ENCODE measurements at places on chromosomes 12 and 14.

- no peak for DNase-seq
Measured at GRCh38 chr12:66127650-66128049, 2.9 kb downstream of the LLPH start.

DNA sequence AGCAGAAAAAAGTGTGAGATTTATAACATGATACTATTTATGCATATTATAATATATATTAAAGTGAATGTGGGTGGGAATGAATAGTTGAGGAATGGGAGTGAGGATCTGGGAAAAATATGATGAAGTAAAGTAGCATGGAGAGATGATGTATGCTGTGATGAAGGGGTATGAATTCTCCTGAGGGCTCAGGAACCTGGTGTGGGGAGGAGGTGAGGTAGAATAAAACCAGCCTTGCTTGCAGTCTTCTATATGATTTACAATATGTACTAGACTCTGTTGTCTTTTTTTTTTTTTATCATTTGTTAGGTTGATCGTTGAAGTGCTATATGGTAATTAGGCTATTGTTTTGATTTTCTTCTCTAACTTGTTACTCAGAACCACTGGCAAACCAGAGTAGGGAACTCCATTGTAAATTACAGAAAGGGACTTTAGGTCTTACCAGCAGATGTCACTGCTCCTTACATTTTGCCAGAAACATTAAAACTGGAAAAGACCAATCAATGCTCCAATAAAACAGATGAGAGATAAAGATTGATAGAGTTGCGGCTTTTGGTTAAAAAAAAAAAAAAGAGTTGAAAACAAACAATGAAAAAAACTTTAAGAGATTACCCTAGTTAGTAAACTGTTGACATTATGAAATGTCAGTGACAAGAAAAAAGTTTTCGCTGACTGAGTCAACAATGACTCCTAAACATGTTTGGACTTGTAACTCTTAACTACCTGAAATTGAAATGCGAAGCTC is 39.9 kb downstream of the ATL1 start:
- peak; percentile 63 for DNase-seq

DNA sequence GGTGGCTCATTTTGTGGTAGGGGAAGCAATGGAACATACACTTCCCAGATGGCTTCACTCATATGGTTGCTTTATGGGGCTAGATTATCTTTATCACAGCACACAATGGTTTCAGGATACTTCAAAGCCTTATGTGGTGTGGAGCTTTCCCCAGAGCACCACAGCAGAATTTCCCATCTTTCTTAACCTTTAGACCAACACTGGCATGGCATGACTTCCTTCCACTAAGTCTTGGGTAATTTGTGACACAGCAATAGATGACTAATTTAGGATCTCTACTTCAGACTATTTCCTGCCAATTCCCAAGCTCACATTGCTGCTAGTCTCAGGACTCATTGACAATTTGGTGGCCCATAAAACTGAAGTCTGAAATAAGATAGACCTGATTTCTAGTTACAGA is 36.9 kb upstream of the DCN start:
- no peak for DNase-seq

GRCh38 chr14:66440801-66441200 is 45.4 kb upstream of the CCDC196 start:
- no peak for DNase-seq

- DNase-seq: no peak
Measured at GRCh38 chr14:79910086-79910485, 301.2 kb downstream of the DIO2 start.

GRCh38 chr12:115811045-115811444 is 466.4 kb downstream of the MED13L start:
- no peak for DNase-seq

GRCh38 chr12:61267474-61267873 is 992.7 kb upstream of the USP15 start:
- no peak for DNase-seq

GRCh38 chr12:122867691-122868461 is 28.0 kb downstream of the VPS37B start:
- no peak for DNase-seq

DNA sequence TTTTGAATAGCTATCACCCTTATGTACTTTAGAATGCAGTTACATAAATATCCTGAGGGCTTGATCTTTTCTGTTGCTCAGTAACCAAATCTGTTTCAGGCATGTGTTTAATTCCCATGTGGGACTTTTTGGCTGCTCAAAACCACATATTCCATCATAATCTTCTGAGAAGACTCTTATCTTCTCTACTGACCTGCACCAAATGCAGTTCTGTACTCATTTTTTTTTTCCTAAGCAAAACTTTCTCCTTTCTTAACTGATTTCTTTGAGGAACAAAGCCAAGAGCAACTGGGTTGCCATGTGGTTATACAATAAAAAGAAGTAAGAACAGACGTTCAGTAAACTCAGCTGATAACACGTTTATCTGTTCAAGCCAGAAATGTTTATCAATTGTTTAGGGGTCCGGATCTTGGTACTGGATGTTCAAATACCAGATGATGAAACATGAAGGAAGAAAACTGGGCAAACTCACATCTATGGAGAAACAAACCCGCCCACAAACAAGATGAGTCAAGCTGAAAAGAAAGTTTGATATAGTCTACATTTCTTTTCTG is 50.1 kb downstream of the TMEM132C start:
- no peak for DNase-seq

DNA sequence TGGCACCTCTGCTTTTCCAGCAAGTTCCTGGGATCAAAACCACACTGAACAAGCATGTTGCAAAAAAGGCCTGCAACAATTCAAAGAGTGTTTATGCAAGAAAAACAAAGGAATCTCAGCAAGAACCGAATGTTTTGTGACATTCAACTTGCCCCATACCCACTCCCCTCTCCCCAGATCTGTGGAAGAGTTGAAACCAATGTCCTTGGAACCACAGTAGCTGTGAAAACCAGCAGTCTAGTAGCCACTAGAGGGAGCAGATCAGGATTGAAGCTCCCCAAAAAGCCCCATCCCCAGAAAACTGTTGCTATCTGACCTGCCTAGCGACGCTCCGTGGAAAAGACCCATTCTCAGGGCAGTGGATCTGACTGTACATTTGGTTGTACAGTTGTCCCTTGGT is 27.1 kb downstream of the PRKAB1 start:
- DNase-seq: no peak

GRCh38 chr12:112892856-112893255 is 13.9 kb upstream of the OAS1 start:
- DNase-seq: no peak

GRCh38 chr14:61042220-61042619 is 61.2 kb downstream of the SLC38A6 start:
- DNase-seq: no peak

GRCh38 chr12:88063375-88063774 is 34.2 kb upstream of the C12orf50 start:
- DNase-seq: no peak

DNA sequence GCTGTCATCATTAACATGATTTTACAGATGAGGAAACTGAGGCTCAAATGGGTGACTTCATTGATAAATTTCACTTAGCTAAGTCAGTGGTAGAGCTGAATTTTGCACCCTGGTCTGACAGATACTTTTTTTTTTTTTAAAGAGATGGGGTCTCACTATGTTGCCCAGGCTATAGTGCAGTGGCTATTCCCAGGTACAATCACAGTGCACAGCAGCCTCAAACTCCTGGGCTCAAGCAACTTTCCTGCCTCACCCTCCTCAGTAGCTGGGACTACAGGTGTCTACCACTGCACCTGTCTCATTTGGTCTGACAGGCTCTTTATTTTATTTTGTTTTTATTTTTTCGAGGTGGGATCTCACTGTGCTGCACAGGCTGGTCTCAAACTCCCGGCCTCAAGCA is 24.2 kb upstream of the CORO1C start:
- no peak for DNase-seq

GRCh38 chr12:71439613-71440344 is at the start of gene LGR5:
LGR5 (plus strand) TSS chr12:71439798; CDS start chr12:71440081, 283 bp downstream.
- no peak for DNase-seq

- DNase-seq: no peak
Measured at GRCh38 chr12:42094277-42094676, 50.4 kb downstream of the GXYLT1 start.

- no peak for DNase-seq
Measured at GRCh38 chr14:99267381-99267780, 4.6 kb downstream of the BCL11B start.

- DNase-seq: no peak
Measured at GRCh38 chr12:9258676-9259075, 50.5 kb upstream of the PZP start.

GRCh38 chr14:47730296-47730695 is 54.9 kb upstream of the MDGA2 start:
- no peak for DNase-seq

DNA sequence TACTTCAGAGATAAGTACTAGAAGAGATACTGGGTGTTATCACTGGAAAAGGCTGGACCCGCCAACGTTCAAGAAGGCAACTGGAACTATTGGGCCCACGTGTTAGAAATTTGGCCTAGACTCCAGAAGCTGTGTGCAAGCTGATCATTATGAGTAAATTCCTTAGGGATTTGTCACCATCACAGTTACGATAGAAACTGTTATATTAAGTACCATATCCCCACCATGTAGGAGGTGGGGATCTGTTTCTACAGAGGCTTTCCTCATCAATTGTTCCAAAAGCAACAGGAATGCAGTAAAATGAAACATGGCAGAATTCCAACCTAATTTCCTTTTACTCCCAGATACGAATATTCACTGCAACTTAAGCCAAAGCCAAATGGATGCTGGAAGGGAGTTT is 170.7 kb downstream of the NOVA1 start:
- DNase-seq: no peak

DNA sequence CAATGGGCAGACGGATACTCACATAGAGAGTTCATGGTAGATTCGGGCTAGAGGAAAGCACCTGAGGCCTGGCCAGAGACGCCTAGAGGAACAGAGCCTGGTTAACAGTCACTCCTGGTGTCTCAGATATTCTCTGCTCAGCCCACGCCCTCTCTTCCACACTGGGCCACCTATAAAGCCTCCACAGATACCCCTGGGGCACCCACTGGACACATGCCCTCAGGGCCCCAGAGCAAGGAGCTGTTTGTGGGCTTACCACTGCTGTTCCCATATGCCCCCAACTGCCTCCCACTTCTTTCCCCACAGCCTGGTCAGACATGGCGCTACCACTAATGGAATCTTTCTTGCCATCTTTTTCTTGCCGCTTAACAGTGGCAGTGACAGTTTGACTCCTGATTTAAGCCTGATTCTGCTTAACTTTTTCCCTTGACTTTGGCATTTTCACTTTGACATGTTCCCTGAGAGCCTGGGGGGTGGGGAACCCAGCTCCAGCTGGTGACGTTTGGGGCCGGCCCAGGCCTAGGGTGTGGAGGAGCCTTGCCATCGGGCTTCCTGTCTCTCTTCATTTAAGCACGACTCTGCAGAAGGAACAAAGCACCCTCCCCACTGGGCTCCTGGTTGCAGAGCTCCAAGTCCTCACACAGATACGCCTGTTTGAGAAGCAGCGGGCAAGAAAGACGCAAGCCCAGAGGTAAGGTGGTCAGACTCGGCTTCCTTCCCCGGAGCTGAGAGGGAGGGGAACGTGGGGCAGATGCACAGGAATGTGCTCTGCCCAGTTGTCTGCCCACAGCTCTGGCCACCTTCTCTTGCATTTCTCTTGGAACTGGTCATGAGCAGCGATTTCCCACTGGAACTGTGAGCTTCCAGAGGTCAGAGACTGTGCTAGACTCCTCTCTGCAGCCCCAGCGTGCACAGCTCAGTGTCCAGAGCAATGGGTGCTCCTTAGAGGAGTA is at the start of gene CD4:
TSS of gene CD4 (plus strand) at position 557 of the 953 bp plus-strand sequence. CDS start 10,611 bp downstream, outside the sequence.
- no peak for DNase-seq

- DNase-seq: no peak
Measured at GRCh38 chr14:96832351-96832750, 35.2 kb downstream of the VRK1 start.

GRCh38 chr12:103548622-103549601 is 38.2 kb upstream of the STAB2 start:
- peak; percentile 91 for DNase-seq

DNA sequence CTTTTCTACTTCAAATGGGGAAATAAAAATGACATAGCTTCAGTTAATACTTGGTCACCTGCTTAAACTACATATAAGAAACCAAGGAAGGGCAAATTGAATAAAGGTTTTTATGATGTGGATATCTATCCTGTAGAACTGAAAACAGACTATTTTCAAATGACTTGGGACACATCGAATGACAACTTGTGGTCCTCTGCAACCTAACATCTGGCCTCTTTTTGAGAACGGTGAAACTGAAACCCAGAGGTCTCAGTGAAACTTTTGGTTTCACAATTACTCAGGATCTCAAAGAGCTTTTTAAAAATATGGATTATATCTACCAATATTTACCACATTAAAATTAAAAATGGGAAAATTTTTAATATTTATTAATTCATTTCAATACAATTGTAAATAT is 65.2 kb downstream of the PPP2R5E start:
- DNase-seq: no peak

- DNase-seq: peak; percentile 18
Measured at GRCh38 chr12:79895071-79895470, 39.8 kb downstream of the PPP1R12A start.

- DNase-seq: no peak
Measured at GRCh38 chr14:55654243-55654642, 74.2 kb downstream of the KTN1 start.

DNA sequence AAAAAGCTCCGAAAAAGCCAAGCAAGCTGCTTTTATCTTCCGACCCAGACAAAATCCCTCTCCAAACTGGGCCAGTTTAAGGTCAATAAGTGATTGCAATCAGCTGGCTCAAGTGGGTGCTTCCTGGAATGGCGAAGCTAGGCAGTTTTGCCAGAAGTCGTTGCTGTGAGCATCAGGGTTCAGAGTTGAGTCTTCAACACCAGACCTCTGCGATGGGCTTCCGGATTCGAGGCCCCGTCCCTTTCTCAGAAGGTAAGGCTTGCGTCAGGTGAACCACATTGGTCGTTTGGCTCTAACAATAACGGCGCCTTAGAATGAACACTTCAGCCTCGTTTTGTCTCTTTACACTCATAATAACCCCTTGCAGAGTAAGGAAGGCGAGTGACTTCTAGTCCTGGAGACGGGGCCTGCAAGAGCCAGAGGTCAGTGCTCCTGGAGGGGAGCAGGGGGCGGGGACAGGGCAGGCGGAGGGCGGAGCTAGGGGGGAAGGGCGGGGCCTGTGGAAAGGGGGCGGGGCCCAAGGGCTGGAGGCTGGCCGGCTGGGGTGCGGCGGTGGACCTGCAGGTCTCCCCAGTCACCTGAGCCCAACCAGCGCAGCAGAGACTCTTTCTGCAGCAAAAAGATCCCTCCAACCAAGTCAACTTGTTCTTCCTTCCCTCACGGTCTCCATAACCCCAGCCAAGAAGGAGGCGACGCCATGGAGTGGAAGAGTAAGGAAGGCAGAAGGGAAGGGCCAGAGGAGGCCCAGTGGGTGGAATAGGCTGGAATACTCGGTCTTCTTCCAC is 34.0 kb upstream of the NFYB start:
- DNase-seq: no peak

DNA sequence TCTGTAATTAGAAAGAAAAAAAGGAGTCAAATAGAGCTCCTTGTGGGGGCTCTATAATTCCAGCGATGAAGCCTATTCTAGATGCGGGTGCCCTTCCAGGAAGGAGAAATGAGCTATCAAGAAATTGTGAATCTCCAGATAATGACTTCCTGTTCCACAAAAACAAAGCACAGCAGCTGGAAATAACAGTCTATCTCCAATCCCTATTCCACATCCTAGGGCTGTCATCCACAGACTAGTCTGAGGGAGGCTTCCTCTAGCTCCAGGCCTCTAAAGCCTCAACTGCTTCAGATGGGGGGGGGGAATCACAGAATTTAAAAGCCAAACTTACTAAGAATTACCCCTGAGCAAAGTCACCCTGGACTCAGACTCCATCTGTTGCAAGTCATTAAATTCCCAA is 77.4 kb upstream of the GTF2A1 start:
- no peak for DNase-seq
